Activated CD8-positive, alpha-beta T cell treated with anti-CD3 and anti-CD28 coated beads for 36 hours (primary cell): ENCODE measurements at places on chromosomes 2 and 18. TPM values are rescaled to one million over a fixed set of nuclear protein-coding genes. Genes with fewer than 3 reads are reported as not detected.

GATA6 gene
- total RNA-seq = not detected

PTPRN gene
- 0.92 TPM for total RNA-seq

DPP4 gene
- 25.9 TPM for total RNA-seq

CXCR4 gene
- total RNA-seq = 97.0 TPM

LOXL3 gene
- total RNA-seq = 0.38 TPM

CABYR gene
- 1.3 TPM for total RNA-seq

NDC80 gene
- 81.3 TPM for total RNA-seq

BUB1 gene
- 102 TPM for total RNA-seq

DNA sequence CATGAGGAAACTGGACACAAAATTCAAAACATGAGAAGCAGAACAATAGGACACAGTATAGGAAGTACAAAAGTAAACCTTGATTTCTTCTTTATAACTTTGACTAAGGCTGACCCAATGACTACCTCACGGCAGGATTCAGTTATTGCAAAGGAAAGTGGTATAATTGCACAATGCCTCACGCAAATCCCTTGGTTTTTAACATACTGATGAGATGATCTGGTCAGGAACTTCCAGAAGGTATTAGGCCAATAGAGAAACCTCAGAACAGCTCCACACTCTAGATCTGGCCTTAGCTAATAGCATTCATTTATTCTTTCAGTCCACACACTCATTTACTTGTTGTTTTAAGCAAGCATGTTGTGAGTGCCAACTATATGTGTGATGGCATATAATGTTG, 1526.9 kb upstream of the ACVR2A start:
- no peak overlapping the region for H3K4me3 ChIP-seq
- H3K4me1 ChIP-seq = no peaks in the 10 kb centered on the region

DNA sequence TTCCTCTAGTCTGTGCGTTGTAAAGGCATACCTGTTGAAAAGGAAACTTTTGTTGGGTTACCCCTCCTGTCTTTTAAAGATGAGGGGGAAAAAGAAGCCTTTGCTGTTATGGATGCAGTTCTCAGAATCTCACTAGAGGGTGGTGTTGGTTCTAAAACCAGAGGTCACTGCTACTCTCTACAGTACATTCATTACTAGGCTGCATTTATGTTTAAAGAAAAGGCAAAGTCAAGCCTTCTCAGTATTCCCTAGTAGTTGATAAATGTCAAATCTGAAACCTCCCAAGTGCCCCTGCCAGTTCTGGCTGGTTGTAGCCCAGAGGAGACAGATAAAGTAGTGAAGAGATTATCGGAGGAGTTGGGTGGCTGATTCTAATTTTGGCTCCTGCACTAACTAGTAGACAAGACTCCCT, 1.4 kb upstream of the PLCL1 start:
- no peak overlapping the region for H3K4me3 ChIP-seq
- peak; percentile 33 for DNase-seq
- peaks cover 33% of the 10 kb centered on the region for H3K4me1 ChIP-seq
- H3K27ac ChIP-seq = no peak overlapping the region
- H3K27me3 ChIP-seq = peaks cover 13% of the 10 kb centered on the region

GRCh38 chr18:5972298-5972697, 77.0 kb upstream of the TMEM200C start:
- no peak overlapping the region for H3K4me3 ChIP-seq
- no peaks in the 10 kb centered on the region for H3K36me3 ChIP-seq
- H3K4me1 ChIP-seq = peaks cover 16% of the 10 kb centered on the region
- no peaks in the 10 kb centered on the region for H3K27me3 ChIP-seq
- no peak overlapping the region for H3K27ac ChIP-seq

DNA sequence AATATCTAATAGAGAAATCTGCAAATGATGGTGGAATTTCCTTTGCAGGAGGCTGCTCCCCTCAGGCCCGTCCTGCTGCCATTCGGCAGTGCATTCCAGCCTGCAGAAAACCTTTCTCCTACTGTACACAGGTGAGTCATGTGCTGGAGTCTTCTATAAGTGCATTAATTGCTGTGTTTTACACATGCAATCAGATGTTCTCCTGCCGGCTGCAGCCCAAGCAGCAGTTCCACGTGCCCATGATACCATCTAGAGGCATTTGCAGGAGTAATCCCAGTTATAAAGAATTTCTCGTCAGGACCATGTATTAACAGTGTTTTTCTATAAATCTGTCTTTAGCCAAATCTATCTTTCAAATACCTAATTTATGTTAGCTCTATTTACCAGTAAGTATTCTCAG, 304.7 kb upstream of the HNMT start:
- DNase-seq = no peak
- no peak overlapping the region for H3K27ac ChIP-seq
- H3K4me1 ChIP-seq = no peaks in the 10 kb centered on the region
- no peaks in the 10 kb centered on the region for H3K27me3 ChIP-seq
- H3K36me3 ChIP-seq = no peaks in the 10 kb centered on the region

DNA sequence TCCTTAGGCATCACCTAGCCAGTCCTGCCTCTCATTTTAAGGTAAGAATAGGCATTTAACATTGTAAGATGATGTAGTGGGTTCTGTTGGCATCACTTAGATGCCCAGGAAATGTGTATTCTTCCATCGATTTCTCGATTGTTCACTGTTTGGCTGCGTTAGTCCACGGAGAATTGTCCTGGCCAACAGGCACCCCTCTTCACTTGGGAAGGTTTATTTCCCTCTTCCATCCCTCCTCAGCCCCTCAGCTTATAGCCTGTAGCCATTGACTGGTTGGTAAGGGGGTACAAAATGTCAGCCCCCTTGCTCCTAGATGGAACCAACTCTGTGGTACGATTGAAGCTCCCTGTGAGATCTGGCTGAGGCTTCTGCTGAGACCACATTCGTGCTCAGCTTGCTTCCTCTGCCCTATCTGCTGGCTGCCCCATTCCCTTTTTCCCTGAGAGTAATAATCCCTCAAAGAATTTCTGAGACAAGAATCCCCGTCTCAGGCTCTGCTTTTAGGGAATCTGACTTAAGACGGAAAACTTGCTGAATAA, 43.4 kb downstream of the PLEKHA3 start:
- peak overlapping the region; percentile 90 for H3K4me3 ChIP-seq
- peaks cover 42% of the 10 kb centered on the region for H3K4me1 ChIP-seq
- DNase-seq = no peak
- H3K27me3 ChIP-seq = no peaks in the 10 kb centered on the region
- H3K36me3 ChIP-seq = peaks cover 37% of the 10 kb centered on the region

- no peak overlapping the region for H3K4me3 ChIP-seq
- peaks cover 16% of the 10 kb centered on the region for H3K4me1 ChIP-seq
- H3K27ac ChIP-seq = no peak overlapping the region
- no peak for DNase-seq
- H3K27me3 ChIP-seq = no peaks in the 10 kb centered on the region
Observed at GRCh38 chr2:855177-855576, 95.5 kb upstream of the SNTG2 start.

DNA sequence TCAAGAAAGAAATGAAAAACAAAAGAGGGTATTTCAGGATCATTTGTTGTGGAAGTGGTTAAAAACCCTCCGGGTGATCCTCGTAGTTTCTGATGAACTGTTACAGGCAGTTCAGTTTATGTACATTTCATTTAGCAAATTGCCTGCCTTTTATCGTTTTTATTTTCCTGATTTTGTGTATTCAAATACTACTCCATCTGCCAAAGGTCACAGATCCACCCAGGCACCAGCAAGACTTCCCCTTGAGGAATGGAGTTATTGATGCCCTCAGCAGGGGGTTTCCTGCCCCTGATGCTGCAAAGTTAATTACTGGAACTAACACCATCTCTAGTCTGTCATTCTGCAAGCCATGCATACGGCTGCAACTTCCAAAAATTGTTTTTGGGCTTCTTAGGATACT, 641.9 kb downstream of the SLC4A3 start:
- no peak overlapping the region for H3K27ac ChIP-seq
- H3K4me1 ChIP-seq = no peaks in the 10 kb centered on the region
- no peaks in the 10 kb centered on the region for H3K36me3 ChIP-seq
- no peaks in the 10 kb centered on the region for H3K27me3 ChIP-seq

- H3K27me3 ChIP-seq = peaks cover 3% of the 10 kb centered on the region
- H3K4me3 ChIP-seq = no peak overlapping the region
- no peaks in the 10 kb centered on the region for H3K4me1 ChIP-seq
- no peaks in the 10 kb centered on the region for H3K36me3 ChIP-seq
Observed at GRCh38 chr18:55864281-55864680, 276.3 kb upstream of the TCF4 start.

DNA sequence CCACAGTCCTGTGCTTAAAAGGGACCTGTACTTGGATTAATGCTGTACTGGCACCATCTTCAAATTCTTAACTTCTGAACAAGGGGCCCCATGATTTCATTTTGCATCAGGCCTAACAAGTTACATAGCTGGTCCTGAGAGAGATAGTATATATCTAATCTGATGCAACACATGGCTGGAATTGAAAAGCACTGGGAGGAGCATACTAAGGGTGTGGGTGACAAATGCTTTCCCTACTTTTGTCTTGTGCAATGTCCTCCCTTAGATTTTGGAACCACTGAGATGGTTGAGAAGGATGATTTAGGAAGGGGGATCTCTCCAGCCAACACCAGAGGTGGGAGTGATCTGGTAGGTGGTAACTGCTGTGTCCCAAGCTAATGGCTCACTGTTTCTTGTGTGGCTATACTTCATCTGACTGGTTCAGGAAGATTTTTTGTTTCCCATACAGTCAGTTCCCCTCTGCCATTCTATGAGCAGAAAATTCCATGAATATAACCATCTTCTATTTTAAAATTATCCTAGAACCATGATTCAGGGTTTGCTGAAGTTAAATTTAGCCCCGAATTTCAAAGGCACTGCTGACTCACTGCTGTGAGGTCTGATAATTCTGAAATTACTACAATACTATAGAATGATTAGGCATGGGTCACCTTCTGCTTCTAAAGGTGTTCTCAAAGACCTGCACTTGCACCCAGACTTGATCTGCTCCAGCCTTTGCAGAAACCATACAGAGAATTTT, 108.3 kb upstream of the NCKAP5 start:
- no peak overlapping the region for H3K27ac ChIP-seq
- H3K4me1 ChIP-seq = no peaks in the 10 kb centered on the region
- no peaks in the 10 kb centered on the region for H3K36me3 ChIP-seq
- no peak for DNase-seq
- no peak overlapping the region for H3K4me3 ChIP-seq
- H3K27me3 ChIP-seq = peaks cover 8% of the 10 kb centered on the region

DNA sequence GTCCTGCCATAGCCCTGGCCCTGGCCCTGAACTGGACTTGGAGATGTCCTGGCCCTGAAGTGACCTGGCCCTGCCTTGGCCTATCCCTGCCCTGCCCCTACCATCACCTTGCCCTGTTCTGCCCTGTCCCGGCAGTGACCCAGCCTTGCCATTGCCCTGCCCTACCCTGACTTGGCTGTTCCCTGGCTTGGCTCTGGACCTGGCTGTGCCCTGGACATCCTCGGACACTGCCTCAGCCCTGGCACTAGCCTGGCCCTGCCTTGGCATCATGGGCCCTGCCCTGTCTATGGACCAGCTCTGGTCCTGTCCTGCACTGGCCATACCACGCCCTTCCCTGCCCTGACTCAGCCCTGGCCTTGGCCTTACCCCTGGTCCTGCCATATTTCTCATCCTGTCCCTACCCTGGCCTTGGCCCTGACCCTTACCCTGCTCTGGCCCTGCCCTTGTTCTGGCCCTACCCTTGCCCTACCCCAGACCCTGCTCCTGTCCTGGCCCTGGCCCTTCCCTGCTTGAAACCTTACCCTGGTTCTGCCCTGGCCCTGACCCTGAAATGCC, 6.1 kb upstream of the ANKRD62 start:
- H3K27me3 ChIP-seq = no peaks in the 10 kb centered on the region
- no peak for DNase-seq
- no peaks in the 10 kb centered on the region for H3K36me3 ChIP-seq
- H3K27ac ChIP-seq = no peak overlapping the region
- no peaks in the 10 kb centered on the region for H3K4me1 ChIP-seq

DNA sequence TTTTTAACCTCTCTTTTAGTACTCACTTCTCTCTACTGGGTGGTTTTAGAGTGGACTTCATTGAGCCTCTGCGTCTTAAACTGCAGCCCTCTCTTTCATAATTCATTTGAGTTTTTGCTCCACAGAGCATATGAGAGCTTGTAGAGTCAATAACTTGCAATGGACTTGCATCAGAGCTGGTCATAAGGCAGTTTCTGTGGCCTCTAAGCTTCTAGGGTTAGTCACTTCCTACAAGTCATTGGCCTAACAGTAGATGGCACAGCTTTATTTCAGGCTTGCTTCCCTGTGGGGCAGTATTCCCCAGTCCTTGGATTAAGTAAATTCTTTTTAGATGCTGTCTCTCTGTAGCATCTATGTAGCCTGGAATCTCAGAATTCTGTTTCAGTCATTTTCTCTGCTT, 1435.7 kb downstream of the LRP1B start:
- no peak overlapping the region for H3K27ac ChIP-seq
- no peaks in the 10 kb centered on the region for H3K4me1 ChIP-seq
- H3K27me3 ChIP-seq = no peaks in the 10 kb centered on the region
- DNase-seq = no peak

GRCh38 chr2:627926-628560, 49.2 kb downstream of the TMEM18 start:
- no peak overlapping the region for H3K4me3 ChIP-seq
- H3K27me3 ChIP-seq = peaks cover 5% of the 10 kb centered on the region
- H3K27ac ChIP-seq = no peak overlapping the region

GRCh38 chr2:145918951-145919350, 1399.0 kb upstream of the ZEB2 start:
- no peaks in the 10 kb centered on the region for H3K36me3 ChIP-seq
- no peak for DNase-seq
- no peak overlapping the region for H3K27ac ChIP-seq
- H3K27me3 ChIP-seq = no peaks in the 10 kb centered on the region
- H3K4me1 ChIP-seq = no peaks in the 10 kb centered on the region
- H3K4me3 ChIP-seq = no peak overlapping the region

DNA sequence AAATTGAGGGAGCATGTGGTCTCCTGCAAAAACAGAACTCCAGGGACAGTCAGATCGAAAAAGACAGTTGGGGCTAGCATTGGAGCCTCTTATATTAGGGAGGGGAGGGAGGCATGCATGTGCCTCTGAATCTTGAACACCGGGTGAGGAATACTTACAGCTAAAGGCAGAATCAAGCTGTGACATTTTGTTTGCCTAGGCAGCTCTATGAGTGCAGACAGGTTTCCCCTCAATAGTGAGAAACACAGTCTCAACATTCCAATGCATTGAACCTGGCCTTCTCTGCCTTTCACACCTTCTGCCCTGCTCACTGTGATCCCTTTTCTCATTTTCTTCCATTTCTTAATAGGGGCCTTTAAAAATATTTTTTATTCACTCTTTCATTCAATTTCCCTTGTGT, 140.4 kb downstream of the THSD7B start:
- peaks cover 1% of the 10 kb centered on the region for H3K27me3 ChIP-seq
- H3K36me3 ChIP-seq = no peaks in the 10 kb centered on the region
- no peaks in the 10 kb centered on the region for H3K4me1 ChIP-seq
- H3K27ac ChIP-seq = no peak overlapping the region

- no peak overlapping the region for H3K27ac ChIP-seq
- no peaks in the 10 kb centered on the region for H3K4me1 ChIP-seq
- no peak for DNase-seq
- no peaks in the 10 kb centered on the region for H3K36me3 ChIP-seq
Observed at GRCh38 chr2:226478109-226478809, 321.4 kb downstream of the IRS1 start.

- H3K4me3 ChIP-seq = no peak overlapping the region
- H3K27ac ChIP-seq = no peak overlapping the region
- no peaks in the 10 kb centered on the region for H3K27me3 ChIP-seq
- peaks cover 14% of the 10 kb centered on the region for H3K4me1 ChIP-seq
- H3K36me3 ChIP-seq = no peaks in the 10 kb centered on the region
Observed at GRCh38 chr2:61727746-61728145, 126.1 kb downstream of the FAM161A start.

- H3K27me3 ChIP-seq = peaks cover 1% of the 10 kb centered on the region
- H3K36me3 ChIP-seq = no peaks in the 10 kb centered on the region
- no peak for DNase-seq
- H3K4me3 ChIP-seq = no peak overlapping the region
- no peaks in the 10 kb centered on the region for H3K4me1 ChIP-seq
Observed at GRCh38 chr2:29763371-29763770, 158.0 kb downstream of the ALK start.
